AG04449 (cell line): ENCODE measurements at places on chromosomes 7 and 10.

DNA sequence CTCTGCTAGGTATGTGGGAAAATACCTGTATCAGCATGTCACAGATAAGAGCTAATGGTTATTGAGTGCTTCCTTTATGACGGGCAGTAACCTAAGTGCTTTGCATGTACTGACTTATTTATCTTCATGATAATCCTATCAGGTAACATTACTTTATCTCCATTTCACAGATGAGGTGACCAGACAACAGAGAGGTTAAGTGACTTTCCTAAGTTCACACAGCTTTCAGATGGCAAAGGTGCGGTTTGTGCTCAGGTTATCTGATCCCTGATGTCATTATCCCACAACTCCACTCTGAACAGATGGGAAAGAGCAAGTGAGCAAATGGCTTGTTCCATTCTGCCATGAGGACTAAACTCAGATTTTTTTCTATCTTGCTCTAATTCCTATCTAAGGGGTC is 217.0 kb upstream of the PODXL start:
- DNase-seq: no peak

- DNase-seq: no peak
Observed at GRCh38 chr7:70944516-70944915, 187.4 kb upstream of the GALNT17 start.

DNA sequence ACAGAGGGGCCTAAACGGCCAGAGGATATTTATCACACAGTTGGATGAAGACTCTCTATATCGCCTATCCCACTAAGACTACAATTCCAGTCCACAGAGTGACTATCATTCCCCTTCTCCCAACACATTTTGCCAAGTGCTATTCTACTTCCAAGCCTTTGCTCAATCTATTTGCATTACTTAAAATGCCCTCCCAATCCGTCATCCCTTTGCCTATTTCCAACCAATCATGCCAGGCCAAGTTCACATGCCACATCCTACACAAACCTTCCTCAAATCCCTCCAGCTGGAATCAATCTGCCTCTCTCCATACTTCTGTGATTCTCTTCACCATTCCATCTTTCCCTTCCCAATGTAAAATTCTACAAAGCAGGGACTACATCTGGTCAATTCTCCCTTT is 38.2 kb downstream of the SMURF1 start:
- DNase-seq: no peak

GRCh38 chr7:42714356-42714755 is 197.5 kb downstream of the C7orf25 start:
- DNase-seq: no peak

GRCh38 chr7:50270531-50271018 is 33.9 kb upstream of the IKZF1 start:
- DNase-seq: no peak

DNA sequence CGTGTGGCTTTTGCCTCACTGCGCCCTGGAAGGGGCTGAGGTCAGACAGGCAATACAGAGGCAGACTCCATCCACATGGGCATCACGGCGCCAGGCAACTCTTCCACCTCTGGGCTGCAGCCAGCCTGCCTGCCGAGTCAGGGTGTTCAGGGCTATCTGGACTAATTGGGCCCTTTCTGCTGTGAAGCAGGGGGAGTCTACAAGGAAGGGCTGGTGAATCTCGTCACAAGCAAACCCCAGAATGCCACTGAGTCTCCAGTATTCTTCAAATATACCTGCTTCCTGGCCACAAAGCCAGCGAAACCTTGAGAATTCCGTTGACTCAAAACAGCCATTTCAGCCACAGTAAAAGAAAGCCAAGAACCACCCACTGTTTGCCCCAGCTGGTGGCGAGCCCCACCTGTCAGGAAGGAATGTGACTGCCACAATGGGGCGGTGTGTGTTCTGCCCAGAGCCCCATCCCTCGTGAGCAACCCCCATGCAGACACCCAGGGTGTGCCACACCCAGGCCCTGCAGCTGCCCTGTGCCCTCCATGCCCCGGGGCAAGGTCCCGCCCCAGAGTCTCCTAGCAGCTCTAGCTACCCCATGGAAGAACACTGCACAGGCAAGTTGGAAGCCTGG is 117.3 kb downstream of the FAM53B start:
- DNase-seq: no peak

- DNase-seq: peak; percentile 24
Observed at GRCh38 chr7:99040104-99040958, 103.6 kb downstream of the SMURF1 start.

- DNase-seq: no peak
Observed at GRCh38 chr7:68984306-68984705, 614.0 kb upstream of the AUTS2 start.

DNA sequence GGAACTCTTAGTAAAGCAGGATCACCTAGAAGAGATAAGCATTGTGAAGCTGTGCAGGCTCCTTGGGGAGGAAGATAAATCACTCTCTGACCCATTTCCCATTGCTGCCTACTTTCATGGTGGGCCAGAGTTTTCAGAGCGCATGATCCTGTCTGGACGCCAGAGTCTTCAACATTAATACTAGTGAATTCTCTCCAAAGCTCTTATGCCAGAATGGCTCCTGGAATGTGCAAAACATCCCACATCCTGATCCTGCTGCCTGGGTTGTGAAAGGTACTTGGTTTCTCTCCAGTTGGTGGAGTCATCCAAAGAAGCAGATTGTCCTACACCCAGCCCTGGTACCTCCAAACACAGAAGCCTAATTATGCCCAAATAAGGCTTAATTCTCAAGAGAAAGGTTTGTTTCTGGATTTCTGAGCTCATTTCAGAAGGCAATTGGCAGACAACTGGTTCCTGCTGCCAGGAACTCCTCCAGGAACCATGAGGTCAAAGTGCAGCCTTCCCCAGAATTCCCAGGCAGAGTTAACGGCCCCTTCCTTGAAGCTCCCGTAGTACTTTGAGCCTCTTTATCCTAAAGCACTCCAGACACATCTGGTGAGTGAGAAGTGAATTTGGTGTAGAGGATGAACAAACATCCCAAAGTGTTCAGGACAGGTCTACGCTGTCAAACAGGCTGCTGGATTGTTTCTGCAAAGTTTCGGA is 495.2 kb downstream of the PLXNA4 start:
- DNase-seq: peak; percentile 28
